ENCODE measurements at places on chromosomes 12 and 14.

- no peak for DNase-seq
These were observed 104.1 kb upstream of the PPP4R3A start for GRCh38 chr14:91614187-91614586.

- no peak for DNase-seq
These were observed 360.8 kb downstream of the PAWR start for GRCh38 chr12:79329933-79330332.

DNA sequence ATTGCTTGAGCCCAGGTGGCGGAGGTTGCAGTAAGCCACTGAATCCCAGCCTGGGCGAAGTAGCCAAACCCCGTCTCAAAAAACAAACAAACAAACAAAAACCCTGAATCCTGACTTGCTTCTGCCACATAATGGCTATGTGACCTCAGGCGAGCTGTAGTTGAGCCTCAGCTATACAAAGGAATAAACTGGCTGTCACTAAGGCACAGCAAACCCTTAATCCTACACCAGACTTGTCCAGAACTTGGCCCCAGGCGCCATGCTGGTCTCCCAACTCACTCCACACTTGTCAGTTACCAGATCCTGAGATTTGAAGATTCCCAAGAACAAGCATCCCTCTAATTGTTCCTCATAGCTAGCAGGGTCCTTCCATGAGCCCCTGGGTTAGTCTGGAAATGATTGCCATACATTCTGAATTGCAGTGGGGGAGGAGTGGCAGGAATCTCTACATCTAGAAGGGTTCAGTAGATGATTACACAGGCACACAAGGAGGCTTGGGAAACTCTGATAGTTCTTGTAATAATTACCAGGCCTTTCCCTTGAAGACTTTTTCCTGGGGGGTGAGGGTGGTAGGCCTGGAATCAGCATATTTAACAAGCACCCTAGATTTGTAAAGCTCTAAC, 9.9 kb downstream of the MAP3K12 start:
- no peak for DNase-seq

GRCh38 chr12:114631242-114631641, 52.7 kb downstream of the TBX3 start:
- DNase-seq = no peak

DNA sequence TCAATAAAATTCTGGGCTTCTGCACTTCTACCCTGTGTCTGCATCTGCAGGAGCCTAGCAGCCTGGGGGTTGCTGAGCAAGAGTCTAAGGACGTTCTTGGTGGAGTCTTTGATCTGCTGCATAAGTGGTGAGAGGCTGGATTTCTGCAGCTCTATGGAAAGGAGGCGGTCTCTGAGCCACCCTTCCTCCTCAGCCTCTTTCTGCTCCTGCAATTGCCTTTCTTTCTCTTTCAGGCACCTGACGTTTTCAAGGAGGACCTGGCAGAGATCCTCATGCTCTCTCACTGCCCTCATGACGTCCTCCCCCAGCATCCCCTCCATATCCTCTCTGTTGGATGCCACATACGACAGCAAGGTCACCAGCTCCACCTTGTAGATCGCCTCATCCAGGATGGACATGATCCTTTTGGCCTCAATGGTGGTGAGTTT, 13.6 kb upstream of the TPCN1 start:
- DNase-seq = no peak

DNA sequence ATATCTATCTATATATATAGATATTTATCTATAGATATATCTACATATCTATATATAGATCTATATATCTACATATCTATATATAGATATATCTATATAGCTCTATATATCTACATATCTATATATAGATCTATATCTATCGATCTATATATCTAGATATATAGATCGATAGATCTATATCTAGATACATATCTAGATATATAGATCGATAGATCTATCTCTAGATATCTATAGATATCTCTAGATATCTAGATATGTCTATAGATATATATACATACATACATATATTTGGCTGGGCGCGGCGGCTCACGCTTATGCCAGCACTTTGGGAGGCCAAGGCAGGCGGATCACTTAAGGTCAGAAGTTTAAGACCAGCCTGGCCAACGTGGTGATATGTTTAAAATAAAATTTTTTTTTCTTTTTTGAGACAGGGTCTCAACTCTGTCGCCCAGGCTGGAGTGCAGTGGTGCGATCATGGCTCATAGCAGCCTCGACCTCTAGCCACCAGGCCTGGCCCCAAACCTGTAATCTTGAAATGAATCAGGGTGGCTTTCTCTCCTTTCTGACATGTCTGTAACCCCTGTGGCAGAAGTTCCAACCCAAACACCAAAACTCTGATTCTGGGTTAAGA, 18.1 kb downstream of the ARPC3 start:
- DNase-seq = no peak

GRCh38 chr12:123546281-123546680, 12.8 kb upstream of the RILPL1 start:
- DNase-seq = no peak

- DNase-seq = no peak
These were observed 649.0 kb upstream of the SEL1L start for GRCh38 chr14:82182646-82183045.
